ENCODE measurements at places on chromosomes 3 and 15.

- DNase-seq = no peak
Observed at GRCh38 chr3:193868590-193868989, 267.4 kb upstream of the HES1 start.

GRCh38 chr3:96959474-96959873, 145.1 kb downstream of the EPHA6 start:
- no peak for DNase-seq

DNA sequence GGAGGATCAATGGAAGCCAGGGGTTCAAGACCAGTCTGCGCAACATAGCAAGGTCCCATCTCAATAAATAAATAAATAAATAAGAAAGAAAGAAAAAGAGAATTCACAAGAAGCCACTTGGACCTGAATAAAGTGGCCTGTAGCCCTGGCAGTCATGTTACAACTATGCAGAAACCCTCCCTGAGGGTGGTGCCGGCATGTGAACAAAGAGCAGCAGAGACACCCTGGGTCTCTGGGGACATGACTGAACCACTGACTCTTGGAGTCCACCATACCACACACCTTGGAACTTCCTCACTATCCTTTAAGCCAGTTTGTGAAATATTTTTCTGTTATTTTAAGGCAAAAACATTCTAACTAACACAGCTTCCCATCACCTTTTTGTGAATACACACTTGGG, 93.0 kb downstream of the MEIS2 start:
- DNase-seq = no peak

DNA sequence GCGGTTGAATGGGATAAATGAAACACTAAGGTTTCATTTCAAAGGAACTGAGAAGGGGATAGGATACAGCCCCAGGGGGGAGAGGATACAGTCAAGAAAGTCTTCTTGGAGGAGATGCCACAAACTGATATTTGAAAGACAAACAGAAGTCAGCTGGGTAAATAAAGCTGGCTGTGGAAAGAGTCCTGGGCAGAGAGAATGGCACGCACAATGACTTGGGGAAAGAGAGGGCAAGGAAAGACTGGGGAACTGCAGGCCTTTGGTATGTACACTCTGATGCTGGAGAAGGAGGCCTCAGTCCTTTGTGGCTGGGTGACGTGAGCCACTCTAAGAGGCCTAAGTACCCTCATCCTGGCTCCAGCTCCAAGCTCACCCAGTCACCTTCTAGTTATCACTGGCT, 45.2 kb upstream of the LMCD1 start:
- no peak for DNase-seq

DNA sequence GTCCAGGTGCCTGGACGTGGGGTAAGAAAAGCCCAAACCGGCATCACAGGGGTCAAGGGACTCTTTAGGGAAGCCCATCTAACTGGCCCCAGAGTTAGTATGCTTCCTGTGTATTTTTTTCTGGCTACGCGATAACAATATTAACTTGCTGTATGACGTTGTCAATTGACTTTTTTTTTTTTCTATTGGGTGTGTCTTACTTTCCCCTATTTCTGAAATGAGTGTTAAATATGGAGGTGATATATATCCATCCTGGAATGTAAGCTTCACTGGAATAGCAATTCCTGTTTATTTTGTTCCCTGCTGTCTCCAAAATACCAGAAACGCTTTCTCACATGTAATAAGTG, 598 bp upstream of the GMNC start:
- no peak for DNase-seq

- peak; percentile 5 for DNase-seq
Observed at GRCh38 chr15:62782071-62782841, 260.3 kb upstream of the TPM1 start.

DNA sequence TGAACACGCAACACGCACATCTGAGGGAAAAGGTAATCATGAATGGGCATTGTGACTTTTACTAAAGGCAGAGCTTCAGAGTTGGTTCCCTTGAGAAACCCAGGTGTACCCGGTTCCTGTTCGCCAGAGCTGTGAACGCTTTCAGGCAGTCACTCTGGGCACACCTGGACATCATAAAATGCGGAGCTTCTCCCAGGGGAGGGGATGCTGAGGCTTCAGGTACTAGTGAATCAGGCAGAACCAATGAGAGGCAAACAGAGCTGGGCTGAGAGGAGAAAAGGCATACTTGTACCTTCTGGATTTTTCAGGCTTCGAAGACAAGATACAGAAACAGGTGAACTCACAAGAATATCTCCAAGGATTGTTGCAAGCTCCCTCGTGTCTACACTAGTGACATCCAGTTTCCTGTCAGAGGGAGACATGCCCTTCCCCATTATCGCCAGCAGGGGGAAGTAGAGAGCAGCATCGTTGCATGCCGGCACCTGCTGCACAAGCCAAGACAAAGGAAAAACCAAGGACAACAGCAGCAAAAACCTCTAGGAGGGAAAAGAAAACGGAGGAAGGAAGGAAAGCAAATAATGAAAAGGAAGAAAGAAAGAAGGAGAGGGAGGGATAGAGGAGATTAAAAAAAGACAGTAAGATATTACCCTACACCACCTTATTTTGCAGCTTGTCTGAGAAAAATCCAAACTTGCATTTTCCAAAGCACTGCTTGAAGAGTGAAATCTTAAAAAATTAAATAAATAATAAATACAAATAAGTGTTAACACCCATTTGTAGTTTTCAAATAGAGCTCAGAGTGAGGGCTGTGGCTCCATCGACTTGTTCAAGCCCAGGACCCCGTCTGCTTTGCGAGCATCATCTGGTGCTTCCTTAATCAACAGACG, 2.0 kb downstream of the AHSG start:
- DNase-seq = peak; percentile 83

- no peak for DNase-seq
Observed at GRCh38 chr15:69600556-69601085, 148.0 kb downstream of the RPLP1 start.

GRCh38 chr15:94397337-94397736, 166.0 kb downstream of the MCTP2 start:
- DNase-seq = no peak

DNA sequence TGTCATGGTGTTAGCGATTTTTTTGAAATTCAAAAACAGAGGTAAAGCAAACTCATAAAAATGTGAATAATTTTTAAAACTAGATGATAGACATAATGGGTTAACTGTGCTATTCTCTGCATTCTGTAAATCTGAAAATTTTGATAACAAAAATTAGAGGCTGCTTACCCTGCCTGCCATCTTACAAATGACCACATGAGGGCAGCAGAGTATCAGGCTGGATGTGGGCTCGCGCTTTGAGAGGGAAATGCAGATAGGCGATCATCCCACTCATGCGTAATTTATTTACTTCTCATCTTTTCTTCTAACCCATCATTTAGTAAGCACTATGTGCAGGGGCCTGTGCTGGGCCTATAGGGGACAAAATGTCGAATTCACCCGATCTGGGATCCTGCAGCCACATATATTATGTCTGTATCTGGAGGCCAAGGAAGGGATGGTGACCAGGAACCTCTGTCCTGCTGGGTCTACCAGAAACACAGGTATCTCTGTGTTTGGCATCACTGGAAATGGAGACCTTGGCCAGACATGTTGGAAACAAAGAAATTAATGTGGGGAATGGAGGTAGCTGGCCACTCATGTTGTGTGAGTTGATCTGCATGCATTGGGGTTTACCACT, 7.8 kb upstream of the RAD18 start:
- DNase-seq = peak; percentile 79

DNA sequence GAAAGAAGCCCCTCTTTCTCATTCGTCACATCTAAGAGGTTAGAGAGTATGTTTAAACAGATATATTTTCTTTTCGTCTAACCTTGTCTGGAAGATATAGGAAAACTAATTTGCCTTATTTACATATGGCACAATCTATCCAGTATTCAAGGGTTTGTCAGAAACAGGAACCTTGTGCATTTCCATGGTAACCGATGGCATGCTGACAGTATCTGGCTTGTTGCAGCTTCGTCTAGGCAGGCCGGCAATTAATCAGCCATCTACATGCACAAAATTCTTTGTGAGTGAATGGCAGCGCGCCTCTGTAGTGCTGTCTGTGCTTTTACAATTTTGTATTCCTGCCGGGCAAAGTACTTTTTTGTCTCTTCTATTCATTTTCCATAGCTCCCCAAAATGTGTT, 294.0 kb upstream of the SOX2 start:
- no peak for DNase-seq

- DNase-seq = no peak
Observed at GRCh38 chr3:133700351-133700750, 38.6 kb upstream of the TOPBP1 start.

GRCh38 chr15:40270246-40270995, 12.4 kb downstream of the ANKRD63 start:
- DNase-seq = no peak

DNA sequence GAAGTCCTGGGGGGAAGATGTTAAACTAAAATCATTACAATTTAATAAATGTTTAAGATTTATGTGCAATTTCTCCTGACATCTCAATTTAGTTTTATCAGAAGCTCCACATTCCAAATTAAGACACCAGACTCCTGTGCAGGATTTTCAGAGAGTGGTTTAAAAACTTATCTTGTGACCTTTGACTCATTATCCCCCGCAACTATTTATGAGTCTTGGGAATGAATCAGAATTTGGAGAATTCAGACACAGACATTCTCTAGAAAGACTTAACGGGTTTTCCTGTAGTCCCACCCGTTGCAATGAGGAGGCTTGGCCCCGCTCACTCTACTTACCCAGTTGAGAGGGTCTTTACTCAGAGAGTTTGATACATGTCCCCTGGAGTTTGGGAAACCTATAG, 7.1 kb downstream of the OR5K2 start:
- DNase-seq = no peak

DNA sequence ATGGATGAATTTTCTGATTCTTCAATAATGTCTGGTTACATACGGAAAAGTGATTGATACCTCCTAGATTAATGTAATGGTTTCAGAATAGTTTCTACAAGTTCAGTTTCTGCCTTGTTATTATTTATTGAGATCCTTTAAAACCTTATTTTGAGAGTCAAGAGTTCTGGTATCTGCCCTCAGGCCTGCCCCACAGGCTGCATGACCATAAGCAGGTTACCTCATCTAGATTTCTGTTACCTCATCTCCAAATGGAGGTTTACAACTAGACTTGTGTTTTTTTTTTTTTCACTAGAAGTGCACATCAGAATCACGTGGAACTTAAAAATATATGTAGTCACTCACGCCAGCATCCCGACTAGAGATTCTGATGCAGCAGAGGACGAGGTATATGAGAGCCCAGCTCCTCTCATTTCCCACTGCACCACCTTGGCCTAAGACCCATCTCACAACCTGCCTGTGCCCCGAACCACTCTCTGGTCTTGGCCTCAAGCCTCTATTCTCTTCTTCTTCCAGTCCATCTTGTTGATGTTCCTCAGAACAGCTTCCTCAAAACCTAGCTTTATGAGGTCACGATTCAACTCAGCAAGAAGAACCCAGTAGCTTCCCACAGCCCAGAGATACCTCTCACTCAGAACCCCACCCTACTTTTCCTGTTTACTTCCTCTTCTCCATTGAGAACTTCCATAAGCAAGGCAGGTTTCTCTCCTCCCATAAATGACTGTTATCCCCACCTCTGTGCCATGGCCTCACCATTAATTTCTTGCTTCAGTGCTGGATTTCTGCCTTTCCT, 353.4 kb downstream of the CHST2 start:
- no peak for DNase-seq

DNA sequence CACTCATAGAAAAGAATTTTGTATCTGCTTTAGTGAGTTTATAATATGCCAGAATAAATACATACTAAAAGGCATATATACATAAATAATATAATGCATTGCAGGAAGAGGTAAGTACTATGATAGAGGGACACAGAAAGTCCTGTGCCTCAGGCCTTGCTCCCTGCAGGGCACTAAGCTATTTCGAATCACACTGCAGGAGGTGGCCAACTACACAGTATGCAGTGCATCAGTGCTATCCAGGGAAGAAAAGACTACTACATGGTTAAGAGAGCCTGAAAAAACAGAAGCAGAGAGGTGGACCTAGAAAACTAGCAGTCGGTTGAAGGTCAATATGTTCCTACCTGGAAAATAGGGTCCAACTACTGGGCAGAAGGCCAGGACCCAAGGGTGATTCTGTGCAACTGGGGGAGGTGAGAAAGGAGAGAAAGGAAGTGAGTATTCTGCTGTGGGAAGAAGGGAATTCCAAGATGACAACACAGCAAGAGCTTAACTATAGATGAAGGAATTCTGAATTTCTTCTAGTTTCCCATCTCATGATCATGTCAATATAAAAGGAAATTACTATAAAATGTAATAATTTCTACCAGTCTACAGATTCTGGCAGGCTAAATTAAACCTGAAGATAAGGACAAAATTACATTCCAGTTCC, 218.0 kb downstream of the ZBTB20 start:
- DNase-seq = no peak

GRCh38 chr3:38311941-38312340, 29.8 kb downstream of the SLC22A14 start:
- no peak for DNase-seq

DNA sequence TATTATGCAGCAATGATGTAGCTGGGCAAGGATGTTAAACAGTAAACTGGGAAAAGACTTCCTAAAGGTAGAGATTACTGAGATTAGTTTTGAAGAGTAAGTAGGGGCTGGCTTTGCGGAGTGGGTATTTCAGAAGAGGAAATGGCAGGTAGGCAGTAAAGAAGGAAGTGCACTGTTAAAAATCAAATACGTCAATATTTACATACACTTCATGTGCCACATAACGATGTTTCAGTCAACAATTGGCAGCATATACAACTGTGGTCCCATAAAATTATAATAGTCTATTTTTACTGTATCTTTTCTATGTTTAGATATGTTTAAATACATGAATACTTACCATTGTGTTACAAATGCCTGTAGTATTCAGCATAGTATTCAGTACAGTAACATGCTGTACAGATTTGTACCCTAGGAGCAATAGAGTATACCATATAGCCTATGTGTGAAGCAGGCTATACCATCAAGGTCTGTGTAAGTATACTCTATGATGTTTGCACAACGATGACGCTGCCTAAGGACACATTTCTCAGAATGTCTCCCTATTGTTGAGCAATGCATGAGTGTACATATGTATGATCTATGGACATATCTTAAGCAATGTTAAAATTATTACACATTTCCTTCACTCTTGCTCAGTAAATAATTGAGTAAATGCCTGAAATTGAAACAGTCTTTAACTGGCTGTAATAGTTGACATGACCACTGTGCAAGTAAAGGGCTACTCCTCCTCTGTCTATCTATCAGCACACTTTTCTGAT, 196.7 kb downstream of the ISL2 start:
- DNase-seq = no peak

GRCh38 chr3:66504850-66505641, 4.2 kb upstream of the LRIG1 start:
- no peak for DNase-seq

DNA sequence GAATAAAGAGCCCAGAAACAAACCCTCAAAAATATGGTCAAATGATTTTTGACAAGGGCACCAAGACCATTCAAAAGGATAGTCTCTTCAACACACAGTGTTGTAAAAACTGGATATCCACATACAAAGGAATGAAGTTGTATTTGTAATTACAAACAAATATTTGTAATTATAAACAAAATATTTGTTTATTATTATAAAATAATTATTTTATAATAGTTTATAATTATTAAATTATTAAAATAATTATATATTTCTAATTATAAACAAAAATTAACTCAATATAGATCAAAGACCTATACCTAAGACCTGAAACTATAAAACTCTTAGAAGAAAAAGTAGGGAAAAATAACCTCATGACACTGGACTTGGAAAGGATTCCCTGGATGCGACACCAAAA, 23.3 kb upstream of the ACAN start:
- DNase-seq = no peak

- DNase-seq = peak; percentile 81
Observed at GRCh38 chr15:31263751-31264558, 62.7 kb upstream of the KLF13 start.
